Epithelial cell of prostate (primary cell): ENCODE measurements at places on chromosomes 5 and 9.

DNA sequence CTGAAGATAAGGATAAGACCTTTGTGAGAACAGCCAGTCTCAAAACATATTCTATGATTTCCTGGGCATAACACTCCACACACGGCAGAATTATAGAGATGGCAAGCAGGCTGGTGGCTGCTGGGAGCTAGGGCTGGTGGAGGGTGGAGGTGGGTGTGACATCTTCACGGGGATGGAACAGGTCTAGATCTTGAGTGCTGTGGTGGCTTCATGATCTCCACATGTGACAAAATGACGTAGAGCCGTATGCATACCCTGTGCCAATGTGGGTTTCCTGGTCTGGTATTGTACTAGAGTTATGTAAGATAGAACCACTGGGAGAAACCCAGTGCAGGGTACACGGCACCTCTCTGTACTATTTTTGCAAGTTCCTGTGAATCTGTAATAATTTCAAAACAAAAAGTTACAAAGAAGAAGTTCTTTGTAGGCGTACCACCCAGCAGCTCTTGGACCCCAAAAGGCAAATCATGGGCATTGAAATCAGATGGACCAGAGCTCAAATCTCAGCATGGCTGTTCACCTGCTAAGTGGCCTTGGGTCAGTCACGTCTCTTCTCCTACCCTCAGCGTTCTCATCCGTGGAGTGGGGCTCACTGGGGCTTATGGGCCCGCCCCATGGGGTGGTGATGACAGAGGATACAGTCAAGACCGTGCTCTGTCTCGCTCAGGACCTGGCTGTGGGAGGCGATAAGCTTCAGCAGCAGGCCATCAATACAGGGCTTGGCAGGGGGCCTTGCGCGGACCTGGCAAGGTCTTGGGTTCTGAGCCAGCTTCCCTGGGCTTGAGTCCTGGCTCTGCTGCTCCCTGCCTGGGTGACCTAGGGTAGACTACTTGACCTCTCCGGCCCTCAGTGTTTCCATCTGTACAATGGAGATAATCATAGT lies 74.7 kb upstream of the UNC5A start:
- no peak for DNase-seq

DNA sequence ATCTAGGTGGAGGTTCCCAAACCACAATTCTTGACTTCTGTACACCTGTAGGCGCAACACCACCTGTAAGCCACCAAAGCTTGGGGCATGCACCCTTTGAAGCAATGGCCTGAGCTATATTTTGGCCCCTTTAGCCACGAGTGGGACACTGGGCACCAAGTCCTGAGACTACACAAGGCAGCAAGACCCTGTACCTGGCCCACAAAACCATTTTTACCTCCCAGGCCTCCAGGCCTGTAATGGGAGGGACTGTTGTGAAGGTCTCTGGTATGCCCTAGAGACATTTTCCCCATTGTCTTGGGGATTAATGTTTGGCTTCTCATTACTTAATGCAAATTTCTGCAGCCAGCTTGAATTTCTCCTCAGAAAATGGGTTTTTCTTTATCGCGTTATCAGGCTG lies 24.6 kb upstream of the FAM151B start:
- DNase-seq, result no peak

- DNase-seq, result no peak
Measured at GRCh38 chr5:63596254-63596653, 366.0 kb downstream of the HTR1A start.

GRCh38 chr5:167937635-167937998 lies 353.8 kb upstream of the WWC1 start:
- no peak for DNase-seq

GRCh38 chr5:158492841-158493242 lies 606.9 kb downstream of the EBF1 start:
- no peak for DNase-seq

DNA sequence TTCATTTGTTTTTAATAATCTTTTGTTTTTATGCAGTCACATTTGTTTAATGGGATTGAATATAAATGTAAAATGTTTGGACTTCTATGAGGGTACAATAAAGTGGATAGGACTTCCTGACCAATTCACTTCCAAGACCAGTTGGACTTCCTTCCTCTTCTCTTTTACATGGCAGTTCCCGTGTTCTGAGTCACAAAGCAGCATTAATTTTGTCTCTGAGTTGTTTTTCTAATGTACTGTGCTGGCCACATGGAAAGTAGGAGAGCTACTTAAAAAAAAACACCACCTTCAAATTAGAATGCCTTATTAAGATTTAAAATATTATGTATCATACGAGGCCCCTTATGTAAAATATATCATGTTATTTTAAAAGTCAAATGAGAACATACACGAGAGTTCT lies 87.3 kb downstream of the CCDC171 start:
- no peak for DNase-seq

- no peak for DNase-seq
Measured at GRCh38 chr5:4977416-4978110, 162.6 kb upstream of the ADAMTS16 start.

DNA sequence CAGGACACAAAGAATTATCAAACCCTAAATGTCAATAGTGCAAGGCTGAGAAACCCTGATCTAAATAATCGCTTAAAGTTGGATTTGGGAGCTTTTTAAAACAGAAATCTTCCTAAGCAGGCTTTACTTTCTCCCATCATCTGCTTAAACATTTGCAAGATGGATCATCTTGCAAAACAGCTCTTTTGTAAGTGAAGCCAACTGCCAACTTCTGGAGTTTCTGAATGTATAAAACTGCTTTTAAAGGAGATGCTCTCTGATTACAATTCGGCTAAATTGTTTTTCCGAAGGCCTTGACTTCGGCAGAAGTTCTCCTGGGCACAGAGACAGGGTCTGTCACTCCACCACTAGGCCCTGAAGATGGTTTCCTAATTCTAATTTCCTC lies 1.3 kb downstream of the PTPN3 start:
- no peak for DNase-seq

DNA sequence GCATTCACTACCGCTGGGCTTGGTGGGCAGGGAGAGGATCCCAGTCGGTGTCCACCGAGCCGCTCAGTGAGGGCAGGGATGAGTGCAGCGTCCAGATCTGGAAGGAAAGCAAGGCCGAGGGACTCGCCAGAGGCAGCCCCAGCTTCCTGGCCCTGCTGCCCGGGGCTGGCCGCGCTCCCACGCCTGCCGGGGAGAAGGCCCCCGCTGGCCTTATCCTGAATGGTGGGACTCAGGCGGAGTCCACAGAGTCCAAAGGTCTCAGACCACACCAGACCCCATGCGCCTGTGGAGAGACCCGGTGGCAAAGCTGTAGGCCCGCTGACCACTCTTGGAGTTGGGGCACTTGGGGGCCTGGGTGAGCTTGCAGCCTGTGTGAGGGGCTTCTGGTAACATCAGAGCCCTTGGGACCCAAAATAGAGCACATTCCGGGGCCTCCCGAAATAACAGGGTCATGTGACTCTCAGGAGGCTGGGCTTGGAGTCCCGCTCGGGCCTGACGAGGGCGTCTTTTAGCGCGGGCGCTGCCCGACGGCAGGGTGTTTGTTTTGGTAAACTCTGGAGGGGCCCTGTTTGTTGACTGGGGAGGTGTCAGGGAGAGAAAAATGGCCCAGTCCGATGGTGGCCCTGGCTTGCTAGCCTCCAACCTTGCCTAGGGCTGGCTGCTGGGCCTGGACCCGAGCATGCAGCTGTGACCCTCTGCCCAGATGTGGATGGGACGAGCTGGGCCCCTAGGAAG lies 2.8 kb downstream of the RXRA start:
- no peak for DNase-seq

- DNase-seq, result no peak
Measured at GRCh38 chr5:143229896-143230675, 173.4 kb downstream of the NR3C1 start.

DNA sequence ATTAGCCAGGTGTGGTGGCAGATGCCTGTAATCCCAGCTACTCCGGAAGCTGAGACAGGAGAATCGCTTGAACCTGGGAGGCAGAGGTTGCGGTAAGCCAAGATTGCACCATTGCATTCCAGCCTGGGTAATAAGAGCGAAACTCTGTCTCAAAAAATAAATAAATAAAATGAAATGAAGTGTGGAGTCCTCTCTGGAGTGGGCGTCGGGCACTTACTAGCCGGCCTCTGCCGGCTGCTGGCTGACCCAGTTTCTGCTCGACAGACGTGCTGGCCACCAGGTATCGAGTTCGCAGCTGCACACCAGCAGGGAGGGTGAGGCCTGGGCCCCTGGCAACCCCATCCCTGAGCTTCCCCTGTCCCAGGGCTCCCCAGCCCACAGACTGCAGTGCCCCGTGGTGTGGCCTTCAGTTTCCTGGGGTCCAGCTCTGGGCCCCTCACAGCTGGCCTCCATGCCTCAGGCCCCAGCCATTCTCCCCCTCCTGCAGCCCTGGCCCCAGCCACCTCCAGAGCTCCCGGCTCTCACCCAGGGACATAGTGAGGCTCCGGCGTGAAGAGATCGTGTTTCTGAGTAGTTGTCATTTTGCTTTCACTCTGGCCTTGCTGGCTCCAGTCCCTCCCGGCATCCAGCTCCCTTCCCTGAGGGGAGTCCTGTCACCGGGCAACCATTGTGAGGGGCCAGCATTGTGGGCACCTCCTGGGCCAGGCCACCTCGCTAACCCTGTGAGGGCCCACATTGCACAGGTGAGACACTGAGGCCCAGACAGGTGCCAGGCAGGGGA lies 3.8 kb upstream of the STPG3 start:
- DNase-seq, result no peak

GRCh38 chr5:2867373-2867933 lies 116.0 kb upstream of the IRX2 start:
- DNase-seq, result no peak

DNA sequence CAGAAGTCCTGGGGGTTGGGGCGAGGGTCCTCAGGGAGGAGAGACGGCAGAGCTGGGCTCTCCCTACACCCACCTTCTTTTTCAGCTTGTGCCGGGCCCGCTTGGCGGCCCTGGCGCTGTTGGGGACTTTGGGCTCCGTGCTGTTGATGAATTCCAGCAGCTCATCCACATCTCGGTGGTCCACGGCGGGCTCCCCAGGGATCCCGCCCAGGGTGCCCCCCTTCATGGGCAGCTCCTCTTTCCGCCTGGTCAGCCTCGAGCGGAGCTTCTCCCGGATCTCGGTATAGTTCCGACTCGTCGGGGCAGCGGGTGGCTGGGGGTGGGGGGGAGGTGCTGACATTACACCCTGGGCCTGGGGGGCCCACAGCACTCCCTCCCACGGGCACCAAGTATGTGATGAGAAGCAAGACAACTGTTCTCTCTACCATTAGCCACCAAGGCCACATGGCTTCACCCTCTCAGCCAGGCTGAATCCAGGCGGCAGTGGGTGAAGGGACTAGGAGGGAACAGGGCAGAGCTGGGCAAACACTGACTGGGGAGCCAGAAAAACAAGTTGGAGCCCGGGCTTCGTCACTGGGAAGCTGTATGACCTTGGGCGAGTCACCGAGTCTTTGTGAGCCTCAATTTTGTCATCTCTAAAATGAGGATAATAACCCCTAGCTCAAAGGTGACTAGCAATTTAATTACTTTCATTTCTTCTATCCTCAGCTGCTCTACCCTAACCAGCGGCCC lies 14.6 kb upstream of the DDX41 start:
- DNase-seq, result no peak

DNA sequence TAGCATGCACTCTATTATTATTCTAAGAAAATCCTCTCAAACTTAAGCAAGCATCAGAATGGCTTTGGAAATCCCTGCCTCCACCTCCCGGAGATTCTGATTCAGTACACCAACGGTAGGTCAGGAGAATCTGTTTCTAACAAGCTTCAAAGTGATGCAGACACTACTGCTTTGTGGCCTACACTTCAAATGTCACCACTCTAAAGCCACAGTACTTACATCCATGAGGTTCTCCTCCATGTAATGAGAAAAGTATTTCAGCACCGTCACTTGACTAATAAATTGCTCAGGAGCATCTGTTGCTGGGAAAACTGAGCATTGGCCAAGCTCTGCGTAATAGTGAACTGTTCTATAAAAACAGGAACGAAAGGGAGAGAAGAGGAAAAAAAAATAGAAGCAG lies 4.8 kb downstream of the PLK2 start:
- no peak for DNase-seq

GRCh38 chr5:54469622-54470021 lies 14.1 kb downstream of the HSPB3 start:
- no peak for DNase-seq

DNA sequence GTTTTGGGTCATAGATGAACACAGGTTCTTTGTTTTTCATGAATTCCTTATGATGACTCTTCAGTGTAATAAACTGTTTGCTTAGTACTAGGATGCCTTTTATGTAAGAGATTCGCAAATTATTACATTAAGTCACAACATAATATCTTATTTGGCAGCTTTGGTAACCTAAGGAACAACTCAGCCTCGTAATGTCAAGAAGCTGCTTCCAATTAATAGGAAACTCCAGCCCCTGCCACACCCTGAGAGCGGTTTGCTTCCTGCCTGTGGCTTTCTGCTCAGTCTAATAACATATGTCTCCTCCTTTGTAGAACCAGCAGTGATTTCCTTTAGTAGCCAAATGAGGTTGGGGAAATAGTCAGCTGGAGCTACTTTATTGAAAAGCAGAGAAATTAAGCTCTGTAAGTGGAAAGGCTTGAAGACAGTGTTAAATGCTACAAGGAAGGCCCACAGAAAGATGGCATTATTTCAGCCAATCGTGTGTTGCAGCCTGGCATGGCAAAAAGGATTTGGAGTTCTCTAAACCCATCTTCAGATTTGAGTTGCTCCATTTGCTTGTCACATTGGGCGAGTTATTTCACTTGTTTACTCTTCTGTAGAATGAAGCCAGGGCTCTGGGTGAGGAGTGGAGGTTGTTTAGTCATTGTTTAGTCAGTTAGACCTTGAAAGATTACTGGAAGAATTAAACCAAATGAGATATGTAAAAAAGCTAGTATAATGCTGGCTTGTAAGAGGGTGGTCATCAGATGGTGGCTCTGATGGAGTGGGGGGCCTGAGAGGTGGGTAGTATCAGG lies 54.1 kb downstream of the MTAP start:
- no peak for DNase-seq

GRCh38 chr5:176675676-176676360 lies 28.5 kb downstream of the TSPAN17 start:
- DNase-seq, result no peak

- no peak for DNase-seq
Measured at GRCh38 chr9:135601988-135602387, 37.4 kb downstream of the GLT6D1 start.

- no peak for DNase-seq
Measured at GRCh38 chr9:115923903-115924668, 229.5 kb upstream of the PAPPA start.

DNA sequence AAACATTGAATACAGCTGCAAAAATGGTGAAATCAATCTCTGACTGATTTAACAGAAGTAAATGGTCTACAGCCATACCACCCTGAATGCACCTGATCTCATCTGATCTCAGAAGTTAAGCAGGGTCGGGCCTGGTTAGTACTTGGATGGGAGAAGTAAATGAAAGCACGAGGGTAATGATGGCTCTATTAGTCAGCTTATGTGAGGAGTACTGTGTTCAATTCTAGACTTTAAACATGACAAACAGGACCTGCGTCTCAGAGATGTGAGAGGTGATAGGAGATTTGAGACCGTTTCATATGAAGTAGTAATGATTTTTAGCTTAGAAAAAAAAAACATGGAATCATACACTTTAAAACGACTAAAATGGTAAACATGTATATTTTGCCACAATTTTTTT lies 77.1 kb upstream of the SUSD1 start:
- DNase-seq, result no peak
